ENCODE measurements at places on chromosomes 2 and 18.

DNA sequence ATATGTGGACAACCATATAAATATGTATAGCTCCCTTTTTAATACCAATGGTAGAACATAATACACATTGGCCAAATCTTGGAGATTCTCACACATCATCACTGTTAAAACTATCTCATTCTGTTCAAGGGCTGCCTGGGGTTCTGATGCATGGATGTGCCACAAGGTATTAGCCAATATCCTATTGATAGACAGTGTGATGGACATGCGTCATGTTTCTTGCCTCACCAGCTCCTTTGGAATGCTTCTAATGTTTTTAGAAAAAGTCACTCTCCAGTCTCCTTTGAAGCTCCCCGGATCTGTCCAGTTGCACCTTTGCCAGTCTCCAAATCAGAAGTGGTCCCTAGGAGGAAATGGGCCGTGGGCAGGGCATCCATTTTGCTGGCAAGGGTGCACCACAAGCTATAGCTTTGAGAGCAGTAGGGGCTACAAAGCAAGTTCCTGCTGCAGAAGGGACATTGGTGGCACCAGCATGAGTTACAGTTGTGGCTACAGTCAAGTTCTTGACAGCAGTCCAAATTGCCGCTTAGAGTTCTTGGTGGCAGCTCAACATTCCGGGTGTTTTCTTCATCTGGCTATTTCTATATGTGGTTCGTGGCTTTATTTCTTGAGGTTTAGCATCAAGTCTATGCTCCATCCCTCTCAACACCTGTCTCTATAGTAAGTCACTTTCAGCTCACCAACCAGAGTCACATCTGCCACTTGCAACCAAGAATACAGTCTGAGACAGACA is 25.1 kb upstream of the ATRAID start:
- DNase-seq: no peak

GRCh38 chr2:178268435-178268834 is 74.1 kb downstream of the OSBPL6 start:
- DNase-seq: no peak

GRCh38 chr2:40814616-40815015 is 362.7 kb upstream of the SLC8A1 start:
- DNase-seq: no peak

GRCh38 chr18:38427234-38427633 is 861.6 kb upstream of the CELF4 start:
- no peak for DNase-seq

- DNase-seq: no peak
Measured at GRCh38 chr18:42891705-42892104, 223.8 kb downstream of the RIT2 start.

DNA sequence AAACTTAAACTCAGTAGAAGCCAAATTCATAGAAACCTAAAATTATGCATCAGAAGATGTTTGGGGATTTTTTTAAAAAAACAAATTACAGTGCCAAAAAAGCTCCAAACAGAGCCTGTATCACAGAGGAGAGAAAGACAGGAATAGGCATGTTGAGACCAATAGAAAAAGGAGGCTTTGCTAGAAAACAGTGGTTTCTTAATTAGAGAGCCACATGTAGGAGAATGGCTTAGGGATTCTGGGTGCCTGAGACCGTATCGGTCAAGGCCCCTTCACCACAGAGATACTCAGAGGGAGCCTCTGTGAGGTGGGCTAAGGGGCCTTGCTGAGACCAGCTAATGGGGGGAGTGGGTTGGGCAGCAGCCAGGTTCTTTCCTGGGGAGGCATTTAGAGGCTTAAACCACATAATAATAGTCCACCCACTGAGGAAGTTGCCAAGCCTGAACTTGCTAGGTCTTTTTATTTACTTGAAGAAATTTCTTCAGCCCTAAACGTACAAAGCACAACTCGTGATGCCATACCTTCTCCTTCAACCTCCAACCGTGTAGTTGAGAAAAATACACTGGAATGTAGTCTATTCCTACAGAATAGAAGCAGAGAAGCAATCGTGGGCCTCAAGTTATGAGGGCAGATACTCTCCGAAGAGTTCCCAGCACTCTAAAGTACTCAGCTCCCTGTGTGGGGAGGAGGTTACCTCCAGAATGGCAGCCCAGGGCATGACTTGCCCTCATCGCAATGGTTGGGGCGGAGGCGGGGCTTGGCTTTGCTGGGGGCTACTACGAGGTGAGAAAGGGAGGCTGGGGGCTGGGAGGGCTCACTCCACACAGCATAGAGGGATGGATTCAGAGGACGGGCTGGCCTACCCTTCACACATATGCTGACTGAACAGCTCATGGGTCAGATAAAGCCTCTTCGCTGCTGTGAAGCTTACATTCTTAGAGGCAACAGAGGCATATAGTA is 237.9 kb downstream of the TPGS2 start:
- DNase-seq: no peak

GRCh38 chr2:66324909-66325528 is 109.9 kb upstream of the MEIS1 start:
- DNase-seq: no peak

DNA sequence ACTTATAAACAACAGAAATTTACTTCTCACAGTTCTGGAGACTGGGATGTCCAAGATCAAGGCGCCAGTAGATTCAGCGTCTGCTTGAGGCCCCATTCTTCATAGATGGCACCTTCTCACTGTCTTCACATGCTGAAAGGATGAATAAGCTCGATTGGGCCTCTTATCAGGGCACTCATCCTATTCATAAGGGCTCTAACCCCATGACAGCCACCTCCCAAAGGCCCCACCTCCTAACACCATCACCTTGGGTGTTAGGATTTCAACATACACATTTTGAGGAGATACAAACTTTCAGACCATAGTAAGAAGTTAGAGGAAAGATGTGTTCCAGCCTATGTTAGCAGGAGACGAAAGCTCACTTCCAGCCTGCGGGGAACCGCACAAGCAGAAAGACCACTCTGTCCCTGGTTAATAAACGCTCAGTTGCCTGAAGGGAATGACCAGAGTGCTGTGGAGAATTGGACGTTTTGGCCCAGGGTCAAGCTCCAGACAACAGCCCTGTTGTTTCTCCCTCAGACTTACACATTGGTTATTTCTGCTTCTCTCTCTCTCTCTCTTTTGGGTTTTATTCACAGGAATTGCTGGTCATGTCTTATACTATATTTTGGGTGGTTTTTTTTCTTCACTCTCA is 90.3 kb downstream of the MAPRE2 start:
- DNase-seq: no peak

- DNase-seq: peak; percentile 94
Measured at GRCh38 chr2:39216346-39217191, 27.2 kb downstream of the CDKL4 start.

GRCh38 chr18:55251254-55251971 is 292.2 kb upstream of the CCDC68 start:
- DNase-seq: no peak

- no peak for DNase-seq
Measured at GRCh38 chr2:44715671-44716081, 225.8 kb upstream of the SIX3 start.

DNA sequence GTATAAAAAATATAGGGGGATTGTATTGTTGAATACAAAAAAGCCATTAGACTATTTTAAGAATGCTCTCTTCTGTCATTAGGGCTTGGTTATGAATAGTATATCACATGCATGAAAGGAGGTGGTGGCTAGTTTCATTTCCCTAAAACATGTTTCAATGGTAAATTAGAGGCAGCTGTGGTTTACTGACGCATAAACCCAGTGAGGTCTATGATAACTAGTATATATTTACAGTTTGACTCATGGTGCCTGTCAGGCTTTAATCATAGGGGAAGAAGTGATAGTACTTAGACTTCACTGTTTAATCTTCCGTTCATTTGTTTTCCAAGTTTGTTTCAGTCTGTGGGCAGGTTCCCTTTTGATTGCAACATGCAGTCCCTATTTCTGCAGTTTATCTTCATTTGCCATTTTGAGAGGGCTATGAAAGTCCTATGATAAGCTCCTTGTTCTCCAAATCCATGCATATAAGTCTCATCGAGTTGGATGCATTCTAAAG is 55.1 kb upstream of the MAP4K3 start:
- peak; percentile 71 for DNase-seq
